Activated T-cell treated with anti-CD3 and anti-CD28 coated beads for 1 hour (primary cell): ENCODE measurements at places on chromosomes 3 and 15.

DNA sequence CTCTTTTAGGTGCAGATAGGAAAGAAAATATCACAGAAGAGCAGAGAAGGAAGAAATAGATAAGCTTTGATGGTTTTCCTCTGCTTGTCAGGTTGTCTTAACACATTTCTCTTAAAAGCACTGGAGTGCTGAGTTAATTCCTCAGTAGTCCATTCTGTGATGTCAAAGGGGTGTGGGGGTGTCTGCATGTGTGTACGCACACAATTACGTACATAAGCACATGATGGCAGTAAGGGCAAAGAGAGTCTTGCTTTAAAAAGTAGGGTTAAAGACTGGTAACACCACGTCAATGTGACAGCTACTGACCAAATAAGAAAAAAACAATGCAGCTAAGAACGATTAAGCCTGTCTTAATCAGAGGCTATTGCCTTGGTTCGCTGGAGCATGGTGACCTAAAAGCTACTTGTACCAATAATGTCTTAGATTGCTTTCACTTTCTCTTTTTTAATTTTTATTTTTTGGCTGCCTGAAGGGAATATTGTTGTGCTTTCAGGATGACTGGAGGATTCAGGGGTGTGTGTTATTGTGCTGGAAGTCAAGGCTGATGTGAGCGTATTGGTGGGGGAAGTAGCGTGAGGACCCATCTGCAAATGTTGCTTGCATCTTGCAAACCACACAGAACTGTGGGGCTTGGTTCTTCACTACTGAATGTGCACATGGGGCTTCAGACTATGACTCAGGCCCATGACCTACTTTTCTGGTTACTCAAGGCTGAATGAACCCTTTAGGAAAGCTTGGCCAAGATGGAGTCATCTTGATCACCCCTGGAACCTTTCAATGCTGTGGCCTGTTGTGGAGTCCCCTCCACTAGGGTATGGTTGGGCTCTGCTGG, 417.8 kb upstream of the TPM1 start:
- no peak for DNase-seq

DNA sequence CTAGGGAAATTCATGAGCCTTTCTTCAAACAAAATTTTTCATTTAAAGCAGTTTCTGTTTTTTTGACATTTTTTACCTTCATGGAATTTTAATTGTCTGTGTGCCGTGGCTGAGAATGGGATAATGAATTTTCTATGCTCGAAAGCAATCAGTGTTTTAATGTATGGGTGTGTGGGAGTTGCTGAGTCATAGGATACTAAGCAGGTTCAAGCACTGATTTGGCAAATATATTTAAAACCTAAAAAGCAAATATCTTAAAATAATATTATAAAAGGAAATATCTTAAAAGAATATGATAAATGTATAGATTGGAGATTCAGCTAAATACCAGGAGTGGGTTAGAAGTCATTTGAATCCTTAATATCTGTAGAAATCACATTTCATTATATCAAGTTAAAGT, 173.6 kb upstream of the LRRFIP2 start:
- no peak for DNase-seq

- no peak for DNase-seq
Observed at GRCh38 chr3:67863869-67864268, 209.5 kb upstream of the SUCLG2 start.

- no peak for DNase-seq
Observed at GRCh38 chr15:90000186-90001001, 730 bp upstream of the ZNF710 start.

DNA sequence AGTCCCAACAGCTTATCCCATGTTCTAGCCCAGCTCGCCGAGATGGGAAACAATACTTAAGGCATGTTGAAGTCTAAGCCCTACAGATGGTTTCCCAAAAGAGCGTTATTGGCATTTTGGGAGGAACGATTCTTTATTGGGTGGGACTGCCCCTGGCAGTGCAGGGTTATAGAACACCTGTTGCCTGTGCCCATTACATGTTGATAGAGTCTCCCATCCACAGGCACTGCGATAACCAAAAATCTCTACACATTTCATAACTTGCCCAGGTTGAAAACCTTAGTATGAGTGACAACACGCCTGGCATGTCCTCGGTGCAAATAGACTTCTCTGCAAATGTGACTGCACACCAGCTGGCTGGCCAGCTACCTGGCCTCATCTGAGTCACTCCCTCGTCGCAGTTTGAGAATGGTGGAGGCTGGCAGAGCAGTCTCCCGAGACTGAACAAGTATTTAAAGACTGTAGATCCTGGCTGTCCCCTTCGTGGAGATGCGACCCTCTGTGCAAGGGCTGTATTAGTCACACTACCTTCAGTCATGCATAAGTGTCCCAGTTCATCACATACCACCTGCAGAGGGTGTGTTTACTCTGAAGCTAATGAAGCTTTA, 18.7 kb downstream of the ZNF80 start:
- DNase-seq, result no peak

- DNase-seq, result no peak
Observed at GRCh38 chr3:115660646-115661337, 37.5 kb downstream of the GAP43 start.

GRCh38 chr3:141000686-141001085, 50.5 kb upstream of the SPSB4 start:
- no peak for DNase-seq

GRCh38 chr3:132593947-132594323, 3.1 kb upstream of the ACKR4 start:
- no peak for DNase-seq

GRCh38 chr15:67825881-67826716, 790 bp downstream of the SKOR1 start:
- no peak for DNase-seq

DNA sequence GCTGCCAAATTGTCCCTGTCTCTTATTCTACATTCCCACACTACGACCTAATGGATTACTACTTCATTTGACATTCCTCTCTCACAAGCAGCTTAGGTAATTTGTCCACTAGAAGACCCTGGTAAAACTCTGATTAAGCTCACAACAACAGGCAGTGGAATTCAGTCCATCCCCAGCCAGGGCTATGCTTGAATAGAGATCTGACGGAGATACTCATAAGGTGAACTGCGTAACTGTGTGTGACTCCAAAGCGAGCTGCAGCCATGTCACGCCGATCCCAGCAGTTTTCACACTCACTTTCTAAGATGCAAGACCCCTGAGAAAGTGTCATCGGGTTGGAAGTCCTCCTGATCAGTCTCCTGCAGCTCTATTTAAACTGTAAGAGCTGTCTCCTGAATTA, 25.7 kb upstream of the ROBO2 start:
- no peak for DNase-seq

- no peak for DNase-seq
Observed at GRCh38 chr3:19436746-19437145, 288.4 kb downstream of the KCNH8 start.

GRCh38 chr3:122533931-122534334, 19.2 kb upstream of the KPNA1 start:
- no peak for DNase-seq

DNA sequence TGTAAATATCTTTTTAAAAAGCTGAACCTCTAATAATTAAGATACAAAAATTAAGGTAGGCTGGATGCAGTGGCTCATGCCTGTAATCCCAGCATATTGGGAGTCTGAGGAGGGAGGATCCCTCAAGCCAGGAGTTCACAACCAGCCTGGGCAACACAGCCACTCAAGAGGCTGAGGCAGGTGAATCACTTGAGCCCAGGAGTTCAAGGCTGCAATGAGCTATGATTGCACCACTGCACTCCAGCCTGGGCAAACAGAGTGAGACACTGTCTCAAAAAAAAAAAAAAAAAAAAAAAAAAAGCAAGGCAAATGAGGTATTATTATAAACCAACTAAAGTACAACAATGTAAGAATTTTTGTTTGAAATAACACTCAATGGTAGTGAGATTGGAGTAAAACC, 47.6 kb downstream of the EFHB start:
- DNase-seq, result no peak

GRCh38 chr3:186057594-186057993, 51.3 kb downstream of the ETV5 start:
- no peak for DNase-seq

DNA sequence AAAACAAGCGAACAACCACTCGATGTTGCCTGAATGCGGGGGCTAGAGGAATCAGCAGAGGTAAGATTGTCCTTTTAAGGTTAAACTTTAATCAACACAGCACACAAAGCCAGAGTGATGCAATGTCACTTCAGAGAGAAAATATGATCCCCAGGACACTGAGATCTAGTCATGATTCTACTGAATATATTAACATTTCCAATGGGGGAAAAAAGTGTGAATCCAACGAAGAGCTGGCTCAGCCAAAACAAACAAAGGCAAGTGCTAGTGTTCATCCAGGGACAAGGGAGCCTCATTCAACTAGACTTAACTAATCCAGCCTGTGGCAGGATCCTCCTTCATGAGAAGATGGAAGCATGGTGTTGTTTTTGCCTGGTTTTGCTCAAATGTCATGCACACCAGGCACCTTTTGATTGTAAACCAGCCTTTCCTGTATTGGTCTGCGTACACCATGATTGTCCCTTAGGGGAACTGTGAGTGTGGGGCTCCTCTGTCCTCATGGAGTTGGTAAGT, 35.8 kb downstream of the SCG5 start:
- no peak for DNase-seq

DNA sequence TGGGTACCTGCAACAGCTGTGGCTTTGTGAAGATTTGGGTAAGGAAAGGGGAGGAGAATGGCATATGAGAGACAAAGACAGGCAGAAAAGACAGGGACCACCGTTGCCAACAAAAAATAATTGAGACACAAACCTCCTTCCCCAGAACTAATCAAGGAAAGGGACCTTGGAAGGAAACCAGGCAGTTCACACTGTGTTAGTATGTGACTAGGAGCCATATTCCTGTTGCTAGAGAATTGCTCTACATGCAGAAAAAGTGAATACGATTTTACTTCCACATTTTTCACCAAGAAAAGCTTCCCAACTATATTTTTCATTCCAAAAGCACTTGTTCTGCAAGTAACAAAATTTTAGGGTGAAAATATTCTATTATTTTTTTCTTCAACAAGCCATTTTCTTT, 393.7 kb upstream of the ADAMTS9 start:
- no peak for DNase-seq

GRCh38 chr15:88647351-88648105, 8.7 kb downstream of the ISG20 start:
- no peak for DNase-seq

- no peak for DNase-seq
Observed at GRCh38 chr15:36682101-36682500, 102.7 kb downstream of the CDIN1 start.

GRCh38 chr15:70265466-70265978, 167.8 kb upstream of the TLE3 start:
- DNase-seq, result no peak

GRCh38 chr15:59741274-59741906, 52.3 kb upstream of the BNIP2 start:
- DNase-seq, result no peak

- DNase-seq, result no peak
Observed at GRCh38 chr3:27680517-27681246, 41.4 kb downstream of the EOMES start.

GRCh38 chr3:172034786-172035685, 4.3 kb upstream of the FNDC3B start:
- peak; percentile 5 for DNase-seq

DNA sequence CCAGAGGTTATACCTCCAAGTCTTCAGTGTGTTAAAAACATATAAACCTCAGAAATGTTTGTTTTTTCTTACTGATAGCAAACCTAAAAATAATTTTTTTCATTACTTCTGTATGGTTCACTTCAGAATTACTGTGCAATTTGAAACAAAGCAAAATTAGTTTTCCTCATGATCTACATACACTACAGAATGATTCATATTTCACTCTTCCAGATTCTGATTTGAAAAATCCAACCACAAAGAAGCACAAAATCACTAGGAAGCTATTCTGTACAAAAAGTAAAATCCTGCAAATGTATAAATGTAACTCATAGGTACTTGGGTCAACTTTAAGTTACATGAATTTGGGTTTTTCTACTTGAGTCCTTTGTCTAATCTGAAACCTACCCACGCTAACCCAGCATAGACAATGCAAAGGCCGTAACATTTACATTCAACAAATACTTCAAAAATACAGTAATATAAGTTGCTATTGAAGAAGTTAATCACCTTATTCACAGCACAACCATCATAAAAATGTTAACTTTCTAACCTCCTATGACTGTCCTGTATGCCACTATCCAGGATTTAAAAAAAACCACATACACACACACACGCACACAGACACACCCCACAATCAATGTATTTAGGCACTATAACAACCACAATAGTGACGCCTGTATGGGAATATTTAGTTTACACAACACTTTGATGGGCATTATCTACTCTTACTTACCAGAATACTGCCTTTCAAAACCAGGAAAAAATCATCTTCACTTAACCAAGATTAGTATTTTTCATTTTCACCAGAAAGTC, 11.5 kb downstream of the ATP13A3 start:
- no peak for DNase-seq

DNA sequence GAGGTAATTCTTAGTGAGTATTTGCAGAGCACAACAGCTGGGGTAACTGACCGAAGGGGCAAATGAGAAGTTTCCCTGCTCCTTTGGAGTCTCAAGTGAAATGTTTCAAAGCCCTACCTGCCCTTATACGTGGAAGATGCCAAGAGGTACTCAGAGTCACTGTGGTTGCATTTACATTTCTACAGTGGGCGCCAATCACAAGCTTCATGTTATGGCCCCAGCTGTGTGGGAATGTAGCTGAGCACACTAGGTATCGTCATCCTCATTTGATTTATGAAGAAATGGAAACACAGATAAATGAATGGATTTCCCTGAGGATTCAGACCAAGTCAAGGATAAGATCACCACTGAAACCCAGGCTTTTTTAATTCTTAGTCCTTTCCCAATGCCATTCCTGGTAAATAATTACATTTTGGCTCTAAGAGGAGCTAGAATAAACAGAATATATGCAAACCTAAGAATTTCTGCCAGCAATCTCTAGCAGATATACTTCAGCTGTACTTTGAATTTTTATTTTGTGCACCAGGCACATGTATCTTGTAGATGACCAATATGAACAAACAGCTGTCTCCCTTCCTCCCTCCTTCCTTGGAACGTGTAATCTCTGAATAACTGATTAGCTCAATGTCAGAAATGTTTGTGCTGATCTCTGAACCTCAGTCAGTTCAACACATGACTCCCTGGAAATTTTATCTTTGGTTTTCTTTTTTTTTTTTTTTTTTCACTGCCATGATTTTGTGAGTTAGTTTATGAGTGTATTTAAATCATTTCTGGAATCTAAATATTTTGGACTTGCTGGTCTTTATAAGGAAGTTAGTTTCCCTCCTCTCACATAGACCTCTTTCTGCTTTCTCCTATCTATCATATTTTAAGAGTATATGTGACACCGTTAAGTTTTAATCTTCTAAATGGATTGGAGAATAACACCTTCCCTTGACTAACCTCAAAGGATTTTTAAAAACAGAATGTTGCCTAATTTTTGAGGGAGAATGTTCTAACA, 69.2 kb downstream of the MAP2K5 start:
- DNase-seq, result no peak

DNA sequence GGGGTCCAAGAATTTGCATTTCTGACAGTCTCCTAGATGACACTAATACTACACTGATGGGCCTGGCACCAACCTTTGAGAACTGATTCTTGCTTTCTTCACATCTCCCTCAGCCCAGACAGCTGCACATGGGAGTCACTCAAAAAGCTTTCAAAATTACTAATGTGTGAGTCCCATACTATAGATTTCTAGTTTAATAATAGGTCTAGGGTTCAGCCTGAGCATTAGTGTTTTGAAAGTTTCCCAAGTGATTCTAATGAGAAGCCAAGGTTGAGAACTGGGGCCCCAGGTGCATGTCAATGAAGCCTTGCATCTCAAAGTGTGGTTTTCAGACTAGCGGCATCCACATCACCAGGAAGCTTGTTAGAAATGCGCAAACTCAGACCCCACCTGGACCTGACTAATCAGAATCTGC, 159.9 kb upstream of the CMC1 start:
- DNase-seq, result no peak

GRCh38 chr3:14137004-14137403, 12.2 kb downstream of the TMEM43 start:
- no peak for DNase-seq
